ENCODE measurements at places on chromosomes 11 and 22.

GRCh38 chr11:103594283-103594682, 442.2 kb upstream of the DDI1 start:
- no peak for DNase-seq

DNA sequence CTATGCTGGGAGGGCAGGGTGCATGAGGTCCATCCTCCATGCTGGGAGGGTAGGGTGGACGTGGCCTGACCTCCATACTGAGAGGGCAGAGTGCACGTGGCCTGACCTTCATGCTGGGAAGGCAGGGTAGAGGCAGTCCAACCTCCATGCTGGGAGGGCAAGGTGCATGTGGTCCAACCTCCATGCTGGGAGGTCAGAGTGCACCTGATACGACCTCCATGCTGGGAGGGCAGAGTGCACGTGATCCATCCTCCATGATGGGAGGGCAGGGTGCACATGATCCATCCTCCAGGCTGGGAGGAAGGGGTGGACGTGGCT, 622.2 kb downstream of the BRD1 start:
- DNase-seq: no peak

GRCh38 chr11:106879832-106880546, 138.3 kb downstream of the GUCY1A2 start:
- no peak for DNase-seq

GRCh38 chr11:26997378-26997777, 3.5 kb downstream of the FIBIN start:
- DNase-seq: no peak

- no peak for DNase-seq
These were observed 16.1 kb upstream of the NTM start for GRCh38 chr11:131354251-131354701.

DNA sequence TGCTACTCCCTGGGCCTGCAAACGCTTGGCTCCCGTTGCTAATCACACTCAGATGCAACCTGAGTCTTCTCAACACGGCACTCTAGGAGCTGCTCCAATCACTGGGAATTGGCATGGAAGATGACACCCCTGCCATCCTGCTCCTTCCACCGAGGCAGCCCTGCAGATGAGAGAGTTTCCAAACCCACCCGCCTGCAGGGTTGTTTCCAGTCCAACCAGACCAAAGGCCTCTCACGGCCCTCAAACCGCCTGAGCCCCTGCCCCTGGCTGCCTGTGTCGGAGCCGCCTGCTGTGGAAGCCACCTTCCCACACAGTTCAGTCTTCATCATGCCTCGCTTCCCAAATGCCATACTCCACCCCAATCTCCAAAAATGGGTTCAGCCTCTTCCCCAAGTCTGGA, 36.8 kb upstream of the TP53I11 start:
- DNase-seq: no peak

- no peak for DNase-seq
These were observed 20.7 kb upstream of the CHORDC1 start for GRCh38 chr11:90243534-90243933.

GRCh38 chr11:44010789-44011251, 37.0 kb upstream of the ACCSL start:
- no peak for DNase-seq

- no peak for DNase-seq
These were observed 15.4 kb downstream of the DDX10 start for GRCh38 chr11:108680271-108680670.

DNA sequence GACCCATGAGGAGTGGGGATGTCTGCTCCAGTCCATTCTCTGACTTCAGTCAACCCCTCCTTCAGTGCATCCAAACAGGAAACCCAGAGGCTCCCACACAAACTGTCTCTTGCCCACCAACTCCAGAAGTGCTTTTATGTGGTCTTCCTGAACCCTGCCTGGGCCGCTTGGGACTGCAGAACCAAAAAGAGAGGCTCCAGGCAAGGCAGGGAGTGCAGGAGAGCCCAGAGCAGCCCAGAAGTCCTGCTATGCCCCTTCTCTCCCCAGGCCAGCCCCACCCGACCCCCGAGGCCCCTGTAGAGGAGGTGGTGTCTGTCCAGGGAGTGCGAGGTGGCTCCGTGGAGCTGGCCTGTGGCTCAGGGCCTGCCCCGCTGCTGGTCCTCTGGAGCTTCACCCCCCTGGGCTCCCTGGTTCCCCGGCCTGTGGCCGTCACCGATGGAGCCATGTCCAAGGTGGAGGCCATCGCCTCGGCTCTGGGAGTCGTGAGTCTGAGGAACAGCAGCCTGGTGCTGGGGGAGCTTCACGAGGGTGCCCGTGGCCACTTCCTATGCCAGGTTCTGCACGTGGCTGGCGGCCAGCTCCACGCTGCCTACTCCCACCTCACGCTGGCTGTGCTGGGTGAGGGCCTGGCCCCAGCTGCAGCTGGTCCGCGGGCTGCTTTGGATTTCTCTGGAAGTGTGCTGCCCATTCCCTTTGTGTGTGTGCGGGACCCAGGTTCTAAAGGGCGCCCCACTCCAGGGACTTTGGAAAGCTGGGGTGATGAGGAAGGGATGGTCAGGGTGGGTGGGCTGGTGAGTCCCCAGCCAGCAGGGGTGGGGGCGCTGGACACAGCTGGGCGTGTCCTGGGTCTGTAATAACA, 1.8 kb downstream of the VSIG10L2 start:
- DNase-seq: no peak

- DNase-seq: peak; percentile 46
These were observed 70.2 kb downstream of the DDX10 start for GRCh38 chr11:108734956-108735559.

DNA sequence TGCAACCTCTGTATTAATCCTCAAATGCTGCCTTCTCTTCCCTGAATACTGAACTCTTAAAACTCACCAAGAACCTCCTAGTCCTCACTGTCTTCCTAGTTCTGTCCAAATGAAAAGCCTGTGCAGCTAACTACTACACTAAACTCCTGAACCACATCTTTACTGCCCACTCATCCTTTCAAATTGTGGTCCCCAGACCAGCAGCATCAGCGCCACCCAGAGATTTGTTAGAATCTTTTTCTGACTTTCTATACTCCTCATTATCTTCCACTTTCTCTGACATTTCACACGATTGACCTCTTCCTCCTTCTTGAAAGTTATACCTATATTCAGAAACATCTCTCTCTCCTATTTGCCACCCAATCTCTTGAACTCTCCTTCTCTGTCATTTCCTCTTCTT, 461.3 kb downstream of the DLG2 start:
- no peak for DNase-seq

- no peak for DNase-seq
These were observed 9.4 kb downstream of the SUSD2 start for GRCh38 chr22:24190596-24191208.

- no peak for DNase-seq
These were observed 5.0 kb downstream of the HSPA8 start for GRCh38 chr11:123056835-123057491.

DNA sequence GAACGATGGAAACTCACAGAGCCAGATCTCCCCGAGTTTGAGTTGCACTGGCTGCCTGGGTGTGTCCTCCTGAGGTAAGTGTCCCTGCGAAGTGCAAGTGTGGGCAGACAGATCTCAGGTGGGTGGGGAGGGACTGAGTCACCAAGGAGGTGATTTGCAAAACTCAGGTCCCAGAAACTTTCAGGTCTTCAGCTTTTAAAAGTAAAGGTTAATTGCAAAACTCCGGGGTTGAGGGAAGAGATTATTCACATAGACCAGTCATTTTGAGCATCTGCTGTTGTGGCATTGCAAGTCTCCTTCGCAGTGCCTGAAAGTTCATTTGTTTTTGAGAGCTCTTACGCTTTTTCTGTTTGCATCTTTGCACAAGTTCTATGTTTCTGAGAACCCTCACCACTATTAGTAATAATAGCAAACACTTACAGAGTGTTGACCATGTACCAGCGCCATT, 7.1 kb downstream of the CD44 start:
- DNase-seq: peak; percentile 49

DNA sequence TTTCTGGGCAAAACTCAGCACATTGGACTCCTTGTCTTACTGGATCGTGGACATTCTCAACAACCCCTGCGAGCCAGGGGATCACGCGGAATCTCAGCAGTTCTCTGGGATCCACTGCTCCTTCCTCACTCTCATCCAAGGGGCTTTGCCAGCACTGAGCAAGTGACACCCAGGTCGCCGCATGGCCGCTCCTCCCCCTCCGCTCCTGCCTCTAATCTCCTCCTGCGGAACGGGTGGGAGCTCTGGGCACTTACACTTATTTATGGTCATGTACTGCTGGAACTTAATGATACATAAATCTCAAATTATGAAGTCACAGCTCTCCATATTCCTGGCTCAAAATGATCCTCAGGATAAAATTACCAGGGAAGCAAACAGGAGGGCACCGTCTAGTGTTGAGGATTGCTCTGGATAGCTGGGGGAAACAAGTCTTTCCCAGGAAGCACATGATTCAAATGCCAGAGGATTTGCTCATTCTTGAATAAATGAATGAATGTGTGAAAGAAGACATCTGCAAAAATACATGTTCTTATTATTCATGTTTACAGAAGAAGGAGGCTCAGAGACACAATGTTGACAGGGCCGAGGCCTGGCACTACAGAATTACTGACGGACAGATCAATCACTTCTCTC, 1077.3 kb downstream of the TBC1D22A start:
- no peak for DNase-seq

DNA sequence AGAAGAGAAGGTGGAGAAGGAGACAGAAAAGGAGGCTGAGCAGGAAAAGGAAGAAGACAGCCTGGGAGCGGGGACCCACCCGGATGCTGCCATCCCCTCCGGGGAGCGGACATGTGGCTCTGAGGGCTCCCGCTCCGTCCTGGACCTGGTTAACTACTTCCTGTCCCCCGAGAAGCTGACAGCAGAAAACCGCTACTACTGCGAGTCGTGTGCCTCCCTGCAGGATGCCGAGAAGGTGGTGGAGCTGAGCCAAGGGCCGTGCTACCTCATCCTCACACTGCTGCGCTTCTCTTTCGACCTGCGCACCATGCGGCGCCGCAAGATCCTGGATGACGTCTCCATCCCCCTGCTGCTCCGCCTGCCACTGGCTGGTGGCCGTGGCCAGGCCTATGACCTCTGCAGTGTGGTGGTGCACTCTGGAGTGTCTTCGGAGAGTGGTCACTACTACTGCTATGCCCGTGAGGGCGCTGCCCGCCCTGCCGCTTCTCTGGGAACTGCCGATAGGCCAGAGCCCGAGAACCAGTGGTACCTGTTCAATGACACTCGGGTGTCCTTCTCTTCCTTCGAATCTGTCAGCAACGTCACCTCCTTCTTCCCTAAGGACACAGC, 21.4 kb downstream of the USP35 start:
- DNase-seq: no peak

DNA sequence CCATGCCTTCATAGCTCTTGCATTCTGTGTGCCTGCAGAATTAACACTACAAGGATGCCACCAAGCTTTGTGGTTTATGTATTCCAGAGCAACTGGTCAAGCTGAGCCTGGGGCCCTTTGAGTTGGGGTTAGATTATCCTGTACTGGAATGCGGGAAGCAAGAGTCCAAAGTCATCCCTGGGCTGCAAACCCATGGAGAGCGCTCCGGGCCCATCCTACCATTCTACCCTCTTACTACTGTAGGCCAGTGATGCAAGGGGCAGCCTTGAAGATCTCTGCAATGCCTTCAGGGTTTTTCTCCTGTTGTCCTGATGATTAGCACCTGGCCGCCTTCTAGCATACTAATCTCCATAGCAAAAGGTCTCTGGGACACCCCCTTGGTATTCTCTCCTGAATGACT, 51.3 kb downstream of the TUG1 start:
- no peak for DNase-seq

DNA sequence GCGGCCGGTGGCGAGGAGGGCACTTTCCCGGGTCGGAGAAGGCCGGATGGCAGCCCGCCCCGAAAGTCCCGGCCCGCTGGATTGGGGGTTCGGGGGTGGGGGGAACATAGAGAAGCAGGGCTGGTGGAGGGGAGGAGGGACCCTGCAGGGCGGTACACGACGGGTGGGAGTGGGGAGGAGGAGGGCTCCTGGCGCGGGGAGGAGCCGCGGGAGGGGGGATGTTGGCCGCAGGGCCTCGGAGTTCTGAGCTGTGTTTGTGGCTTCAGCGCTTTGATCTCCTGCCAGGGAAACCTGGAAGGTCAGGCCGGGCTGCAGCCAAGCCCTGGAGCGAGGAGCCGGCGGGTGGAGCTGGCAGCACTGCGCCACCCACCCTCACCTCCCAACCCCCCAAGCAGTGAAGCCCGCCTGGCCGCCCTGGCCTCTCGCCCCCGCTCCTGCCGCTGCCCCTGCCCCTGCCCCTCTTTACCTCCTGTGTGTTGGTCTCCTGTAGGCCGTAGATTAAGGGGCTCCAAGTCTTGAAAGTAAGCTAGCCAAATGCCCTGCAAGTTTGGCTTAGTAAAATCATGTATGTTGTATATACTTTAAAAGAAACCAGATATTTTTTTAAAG, 30.9 kb downstream of the C22orf31 start:
- DNase-seq: no peak

DNA sequence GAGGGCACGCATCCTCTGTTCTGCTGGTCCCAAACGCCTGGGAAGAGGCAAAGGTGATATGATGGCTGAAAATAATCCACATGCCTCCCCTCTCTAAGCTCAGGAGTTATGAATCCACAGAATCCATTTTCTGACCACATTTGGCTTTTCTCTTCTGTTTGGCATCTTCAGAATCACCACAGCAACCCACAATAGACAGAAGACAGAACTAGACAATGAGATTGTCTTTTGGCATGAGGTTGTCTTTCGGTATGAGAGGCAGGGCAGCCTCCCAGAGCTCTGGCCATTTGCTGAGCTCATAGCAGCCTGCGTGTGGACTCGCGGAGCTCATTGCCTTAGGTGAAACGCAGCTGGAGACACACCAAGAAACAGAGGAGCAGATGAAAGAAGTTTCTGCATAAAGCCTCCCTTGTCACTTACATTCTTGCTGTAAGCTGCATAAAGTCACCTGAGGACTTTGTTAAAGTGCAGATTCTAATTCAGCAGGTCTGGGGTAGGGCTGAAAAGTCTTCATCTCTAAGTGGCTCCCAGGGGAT, 868.0 kb downstream of the NTM start:
- DNase-seq: no peak

- peak; percentile 5 for DNase-seq
These were observed 3.2 kb upstream of the BIRC2 start for GRCh38 chr11:102343809-102344208.

DNA sequence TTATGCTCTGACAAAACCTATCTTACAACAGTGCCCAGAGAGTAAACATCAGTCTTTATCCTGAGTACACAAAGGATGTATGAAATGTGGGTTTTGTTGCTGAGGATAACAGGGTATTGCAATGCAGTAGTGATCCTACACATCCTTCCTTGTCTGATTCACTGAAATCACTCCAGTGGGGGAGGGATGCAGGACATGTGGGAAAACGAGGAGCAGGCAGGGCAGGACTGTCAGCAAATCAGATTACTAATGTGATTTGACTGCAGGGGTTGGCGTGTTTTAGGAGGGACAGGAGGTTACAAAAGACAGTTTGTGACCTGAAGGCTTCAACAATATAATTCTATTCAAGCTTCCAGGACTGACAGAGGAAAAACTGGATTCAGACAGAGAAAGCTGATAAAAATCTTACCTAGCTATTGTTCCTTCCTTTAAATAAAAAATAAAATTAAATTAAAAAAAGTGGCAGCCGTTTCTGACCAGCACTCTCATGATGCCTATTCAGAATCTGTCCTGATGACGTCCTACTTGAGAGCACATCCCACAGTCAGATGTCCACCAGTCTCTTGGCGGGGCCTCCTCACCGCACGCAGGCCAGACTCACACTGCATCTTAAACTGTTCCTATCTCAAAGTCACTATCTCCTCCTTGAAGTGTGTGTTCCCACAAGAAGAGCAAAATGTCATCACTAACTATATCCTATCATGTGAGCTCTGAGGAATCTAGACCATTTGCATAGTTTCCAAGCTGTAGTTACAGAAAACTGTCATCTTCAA, 50.6 kb upstream of the MN1 start:
- no peak for DNase-seq

- DNase-seq: no peak
These were observed 22.6 kb downstream of the TPBGL start for GRCh38 chr11:75262961-75263852.

Measured in inflammatory macrophage treated with lipopolysaccharide for 4 hours (primary cell).